ENCODE measurements at places on chromosomes 2 and 18. TPM values are rescaled to one million over a fixed set of nuclear protein-coding genes. Genes with fewer than 3 reads are reported as not detected.

CCDC68 gene
- total RNA-seq: 5.2 TPM

FLACC1 gene
- total RNA-seq: not detected

CCDC85A gene
- 0.12 TPM for total RNA-seq

UGT1A3 gene
- total RNA-seq: 0.19 TPM

AQP4 gene
- not detected for total RNA-seq

NEB gene
- 0.11 TPM for total RNA-seq

DUSP19 gene
- 0.25 TPM for total RNA-seq

SKOR2 gene
- total RNA-seq: not detected

GALNT5 gene
- total RNA-seq: 2.4 TPM

DCDC2C gene
- not detected for total RNA-seq

SNTG2 gene
- not detected for total RNA-seq

GAD1 gene
- total RNA-seq: 0.59 TPM

SLC38A11 gene
- total RNA-seq: not detected

SLC14A1 gene
- not detected for total RNA-seq

SAG gene
- not detected for total RNA-seq

GREB1 gene
- total RNA-seq: 3.7 TPM

APLF gene
- 0.63 TPM for total RNA-seq

TOGARAM2 gene
- not detected for total RNA-seq

CDK5R2 gene
- total RNA-seq: 2.3 TPM

SCN9A gene
- total RNA-seq: 4.8 TPM

C2orf74 gene
- total RNA-seq: 17.1 TPM

FAM237A gene
- not detected for total RNA-seq

BAZ2B gene
- total RNA-seq: 6.9 TPM

CXCR1 gene
- not detected for total RNA-seq

ALPG gene
- total RNA-seq: 0.22 TPM

MYO7B gene
- total RNA-seq: 0.19 TPM

QPCT gene
- 19.4 TPM for total RNA-seq

LAMA1 gene
- 0.02 TPM for total RNA-seq

ALKAL2 gene
- total RNA-seq: not detected

ANKRD53 gene
- not detected for total RNA-seq

EDAR gene
- total RNA-seq: 0.08 TPM
